ENCODE measurements at places on chromosomes 6 and 20.
A peak's percentile ranks its signal among the peaks of the same experiment; 100 is the strongest.

DNA sequence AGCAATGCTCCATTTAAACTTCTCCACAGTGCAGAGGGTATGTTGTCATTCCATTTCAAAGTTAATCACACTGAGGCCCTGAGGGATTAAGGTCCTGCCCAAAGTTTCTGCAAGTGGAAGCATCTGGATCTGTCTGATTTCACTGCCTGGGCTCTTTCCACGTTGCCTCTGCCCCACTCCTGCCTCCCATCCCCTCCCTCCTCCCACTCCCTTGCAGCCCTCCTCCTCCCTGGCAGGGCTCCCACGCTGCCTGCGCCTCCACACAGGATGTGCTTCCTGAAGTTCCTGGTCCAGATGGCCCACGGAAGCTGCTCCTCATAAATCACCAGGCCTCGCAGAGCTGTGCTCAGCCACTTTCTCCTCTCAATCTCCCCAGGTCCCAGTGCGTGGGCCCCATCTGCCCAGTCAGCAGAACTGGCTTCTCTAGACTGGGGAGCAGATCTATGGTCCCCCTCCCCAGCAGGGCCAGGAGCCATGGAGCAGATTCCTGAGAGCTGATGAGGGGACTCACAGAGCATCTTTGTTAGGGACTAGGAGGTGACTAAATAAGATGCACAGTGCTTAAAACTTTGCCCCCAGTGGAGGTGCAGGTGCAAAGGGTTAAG lies 65.4 kb upstream of the MAFB start:
- peak; percentile 50 for DNase-seq

DNA sequence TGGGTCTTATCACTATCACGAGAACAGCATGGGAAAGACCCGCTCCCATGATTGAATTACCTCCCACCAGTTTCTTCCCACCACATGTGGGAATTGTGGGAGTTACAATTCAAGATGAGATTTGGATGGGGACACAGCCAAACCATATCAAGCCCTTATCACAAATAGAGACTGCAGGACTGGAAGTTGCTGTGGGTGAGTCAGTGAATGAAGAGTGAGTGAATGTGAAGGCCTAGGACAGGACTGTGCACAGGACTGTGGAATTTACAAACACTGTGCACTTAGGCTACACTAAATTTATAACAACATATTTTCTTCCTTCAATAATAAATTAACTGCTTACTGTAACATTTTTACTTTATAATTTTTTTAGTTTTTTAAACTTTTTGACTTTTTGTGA lies 30.2 kb upstream of the BCAS1 start:
- DNase-seq = no peak

DNA sequence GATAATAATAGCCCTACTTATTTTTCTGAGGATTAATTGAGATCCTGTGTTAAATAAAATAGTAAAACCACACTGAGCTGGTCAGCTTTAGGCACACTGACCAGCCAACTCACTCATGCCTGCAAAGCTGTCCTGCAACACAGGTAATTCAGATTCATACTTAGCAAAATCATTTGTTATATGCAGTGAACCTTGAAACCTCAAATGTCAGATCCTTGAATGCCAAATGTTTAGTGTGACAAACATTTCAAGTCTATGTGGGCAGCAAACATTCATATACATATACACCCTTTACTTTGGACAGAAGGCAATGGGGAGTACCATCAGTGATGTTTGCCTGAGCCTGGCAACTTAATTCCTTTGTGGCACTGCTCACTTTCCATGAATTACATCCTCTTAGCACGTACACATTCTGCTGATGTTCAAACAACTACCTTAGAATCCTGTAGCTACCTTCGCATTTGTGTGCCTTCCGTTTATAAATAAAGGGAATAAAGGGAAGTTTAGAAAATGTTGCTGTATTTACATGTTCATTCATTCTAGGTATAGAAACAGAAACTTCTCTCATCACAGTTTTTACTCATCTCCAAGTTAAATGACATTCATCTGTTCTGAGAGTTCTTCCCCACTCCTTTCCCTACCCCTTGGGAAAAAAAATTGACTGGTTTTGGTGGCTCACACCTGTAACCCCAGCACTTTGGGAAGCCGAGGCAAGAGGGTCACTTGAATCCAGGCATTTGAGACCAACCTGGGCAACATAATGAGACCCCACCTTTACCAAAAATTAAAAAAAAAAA lies 140.8 kb downstream of the ZFAND3 start:
- DNase-seq = no peak

GRCh38 chr20:6651561-6651960 lies 115.9 kb upstream of the BMP2 start:
- DNase-seq = no peak

DNA sequence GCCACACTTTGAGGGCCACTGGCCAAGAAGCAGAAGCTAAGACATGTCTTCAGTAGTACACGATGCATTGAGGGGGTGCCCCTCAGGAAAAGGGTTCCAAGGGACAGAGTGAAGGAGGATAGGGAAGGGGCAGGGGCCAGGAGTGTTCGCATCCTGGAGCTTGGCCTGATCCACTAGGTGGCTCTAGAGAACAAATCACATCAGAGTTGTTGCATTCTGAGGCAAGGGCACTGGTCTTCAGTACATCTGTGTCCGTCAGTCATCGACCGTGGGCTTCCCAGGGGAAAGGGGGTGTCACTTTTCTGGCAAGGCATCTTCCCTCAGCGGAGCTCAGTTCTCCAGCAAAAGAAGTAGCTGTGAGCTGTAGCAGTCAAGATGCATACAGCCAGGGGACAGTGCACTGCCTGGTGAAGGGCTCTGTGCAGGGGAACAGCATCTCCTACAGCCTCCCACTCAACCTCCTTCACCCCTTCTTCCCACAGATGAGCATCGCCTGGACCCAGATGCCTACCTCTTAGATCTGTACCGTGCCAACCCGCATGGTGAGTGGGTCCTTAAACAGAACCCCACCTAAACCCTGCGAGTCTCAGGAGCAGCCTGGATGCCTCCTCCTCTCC lies 47.8 kb downstream of the ARHGAP40 start:
- peak; percentile 63 for DNase-seq

GRCh38 chr6:42428326-42429041 lies 23.2 kb downstream of the TRERF1 start:
- DNase-seq = no peak

GRCh38 chr6:151589667-151590066 lies 95.8 kb downstream of the CCDC170 start:
- DNase-seq = no peak

GRCh38 chr20:40810332-40811000 lies 121.4 kb upstream of the MAFB start:
- no peak for DNase-seq

DNA sequence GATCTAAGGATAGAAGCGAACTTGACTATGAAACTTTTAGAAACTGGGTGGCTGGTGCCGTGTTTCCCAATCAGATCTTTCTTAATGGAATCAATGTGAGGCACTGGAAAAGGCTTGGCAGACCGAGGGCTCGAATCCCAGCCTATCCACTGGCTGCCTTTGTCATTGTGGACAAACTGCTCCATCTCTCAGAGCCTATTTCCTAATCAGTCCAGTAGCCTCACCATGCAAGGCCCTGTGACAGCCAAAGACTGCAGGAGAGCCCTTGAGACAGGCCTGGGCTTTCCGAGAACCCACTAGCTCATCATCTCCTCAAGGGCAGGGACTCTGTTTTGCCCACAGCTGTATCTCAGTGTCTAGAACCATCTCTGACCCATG lies 43.4 kb downstream of the SPDEF start:
- DNase-seq = no peak

DNA sequence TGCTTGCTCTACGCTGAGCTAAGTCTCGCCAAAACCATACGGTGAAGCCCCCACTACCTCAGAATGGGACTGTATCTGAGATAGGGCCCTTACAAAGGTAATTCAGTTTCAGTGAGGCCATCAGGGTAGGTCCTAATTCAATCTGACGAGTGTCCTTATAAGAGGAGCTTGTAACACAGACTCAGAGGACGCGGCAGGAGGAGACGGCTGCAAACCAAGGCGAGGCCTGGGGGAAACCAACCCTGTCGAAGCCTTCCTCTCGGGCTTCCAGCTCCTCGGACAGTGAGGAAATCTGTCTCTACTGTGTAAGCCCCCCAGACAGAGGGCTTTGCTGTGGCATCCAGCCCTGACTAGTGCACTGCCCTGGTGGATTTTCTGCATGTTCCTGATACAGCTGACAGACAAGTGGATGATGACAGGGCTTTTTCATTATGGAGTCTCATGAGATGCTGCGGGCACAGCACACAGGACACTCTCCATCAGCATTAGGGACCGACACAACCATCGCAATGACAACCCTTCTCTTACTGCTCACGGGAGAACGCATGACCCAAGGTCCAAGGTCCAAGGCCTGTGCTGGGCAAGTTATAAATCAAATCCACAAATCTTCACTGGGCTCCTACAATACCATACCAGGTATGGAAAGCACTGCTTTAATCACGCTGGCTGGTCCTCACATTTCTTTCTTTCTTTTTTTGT lies 48.2 kb downstream of the SSR1 start:
- DNase-seq = no peak

DNA sequence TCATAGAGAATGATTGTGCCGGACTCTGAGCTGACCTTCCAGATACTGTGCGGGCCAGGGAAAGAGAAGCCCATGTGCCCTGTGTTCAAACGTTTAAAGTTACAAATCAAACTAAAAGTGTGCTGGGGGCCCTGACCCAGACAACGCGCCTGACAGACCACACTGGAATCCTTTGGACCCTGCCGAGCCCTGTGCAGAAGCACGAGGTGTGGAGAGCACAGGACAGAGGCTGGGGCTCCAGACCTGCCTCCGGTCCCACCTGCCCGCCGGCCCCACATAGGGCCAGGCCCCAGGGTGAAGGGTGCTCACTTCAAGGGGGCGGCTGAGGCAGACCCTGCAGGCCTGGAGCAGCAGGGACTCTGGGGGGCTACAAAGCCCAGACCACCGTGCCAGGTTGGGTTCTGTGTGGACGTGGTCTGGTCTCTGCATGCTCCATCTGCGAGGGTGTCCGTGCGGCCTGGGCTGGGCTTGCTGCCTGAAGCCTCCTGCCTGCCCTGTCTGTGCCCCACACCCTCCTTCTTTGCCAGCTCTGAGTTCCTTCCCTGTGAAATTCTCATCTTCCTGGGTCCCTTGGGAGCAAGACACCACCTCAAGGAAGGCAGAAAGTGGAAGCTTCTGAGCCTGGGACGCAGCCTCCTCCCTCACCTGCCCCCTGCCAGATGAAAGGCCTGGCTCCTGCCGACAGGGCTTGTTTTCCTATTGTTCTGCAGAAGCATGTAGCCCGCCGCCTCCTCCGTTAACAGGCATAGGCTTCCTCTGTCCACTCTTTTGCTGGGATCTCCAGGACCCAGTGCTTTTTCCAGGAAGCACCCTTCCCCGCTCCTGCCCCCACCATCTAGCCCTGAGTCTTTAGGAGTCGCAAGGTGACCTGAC lies 186.2 kb downstream of the ERMARD start:
- DNase-seq = no peak

- DNase-seq = no peak
Measured at GRCh38 chr6:75220357-75220756, 14.5 kb upstream of the COL12A1 start.

- DNase-seq = no peak
Measured at GRCh38 chr6:130993292-130993765, 69.7 kb downstream of the EPB41L2 start.

- no peak for DNase-seq
Measured at GRCh38 chr6:133761706-133762105, 127.2 kb upstream of the TCF21 start.

GRCh38 chr20:34705008-34705396 lies 858 bp downstream of the TP53INP2 start:
- DNase-seq = no peak

GRCh38 chr6:45148711-45149341 lies 179.3 kb upstream of the RUNX2 start:
- no peak for DNase-seq

- DNase-seq = no peak
Measured at GRCh38 chr20:63067266-63067635, 60.5 kb upstream of the BHLHE23 start.

- no peak for DNase-seq
Measured at GRCh38 chr20:38665094-38665493, 59.2 kb upstream of the SLC32A1 start.

DNA sequence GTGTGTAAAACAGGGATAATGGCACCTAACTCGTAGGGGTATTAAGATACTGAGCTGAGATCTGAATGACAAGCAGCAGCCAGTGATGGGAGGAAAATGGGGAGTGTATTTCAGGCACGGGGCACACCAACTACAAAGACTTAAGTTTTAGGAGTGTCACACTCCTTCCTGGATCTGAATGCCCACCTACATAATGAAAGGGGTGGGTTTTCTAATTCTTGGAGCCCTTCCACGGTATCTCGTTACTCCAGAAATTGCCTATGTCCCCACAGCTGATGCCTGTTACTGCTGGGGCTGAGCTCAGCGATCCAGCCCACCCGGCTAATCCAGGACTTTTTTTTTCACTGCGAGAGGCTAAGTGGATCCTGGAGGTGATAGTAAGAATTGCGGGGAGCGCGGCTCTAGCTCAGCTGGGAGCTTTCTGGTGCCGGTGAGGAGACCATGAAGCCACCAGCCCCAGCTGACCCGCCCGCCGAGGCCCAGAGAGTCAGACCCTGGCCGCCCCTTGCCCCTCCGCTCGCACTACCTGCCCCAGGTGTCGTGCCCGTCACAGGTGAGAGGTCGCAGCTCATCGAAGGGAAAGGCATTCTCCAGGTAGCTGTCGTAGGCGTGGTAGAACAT lies 727 bp downstream of the EDEM2 start:
- DNase-seq = peak; percentile 27

GRCh38 chr6:27542485-27542884 lies 69.6 kb upstream of the ZNF184 start:
- no peak for DNase-seq

DNA sequence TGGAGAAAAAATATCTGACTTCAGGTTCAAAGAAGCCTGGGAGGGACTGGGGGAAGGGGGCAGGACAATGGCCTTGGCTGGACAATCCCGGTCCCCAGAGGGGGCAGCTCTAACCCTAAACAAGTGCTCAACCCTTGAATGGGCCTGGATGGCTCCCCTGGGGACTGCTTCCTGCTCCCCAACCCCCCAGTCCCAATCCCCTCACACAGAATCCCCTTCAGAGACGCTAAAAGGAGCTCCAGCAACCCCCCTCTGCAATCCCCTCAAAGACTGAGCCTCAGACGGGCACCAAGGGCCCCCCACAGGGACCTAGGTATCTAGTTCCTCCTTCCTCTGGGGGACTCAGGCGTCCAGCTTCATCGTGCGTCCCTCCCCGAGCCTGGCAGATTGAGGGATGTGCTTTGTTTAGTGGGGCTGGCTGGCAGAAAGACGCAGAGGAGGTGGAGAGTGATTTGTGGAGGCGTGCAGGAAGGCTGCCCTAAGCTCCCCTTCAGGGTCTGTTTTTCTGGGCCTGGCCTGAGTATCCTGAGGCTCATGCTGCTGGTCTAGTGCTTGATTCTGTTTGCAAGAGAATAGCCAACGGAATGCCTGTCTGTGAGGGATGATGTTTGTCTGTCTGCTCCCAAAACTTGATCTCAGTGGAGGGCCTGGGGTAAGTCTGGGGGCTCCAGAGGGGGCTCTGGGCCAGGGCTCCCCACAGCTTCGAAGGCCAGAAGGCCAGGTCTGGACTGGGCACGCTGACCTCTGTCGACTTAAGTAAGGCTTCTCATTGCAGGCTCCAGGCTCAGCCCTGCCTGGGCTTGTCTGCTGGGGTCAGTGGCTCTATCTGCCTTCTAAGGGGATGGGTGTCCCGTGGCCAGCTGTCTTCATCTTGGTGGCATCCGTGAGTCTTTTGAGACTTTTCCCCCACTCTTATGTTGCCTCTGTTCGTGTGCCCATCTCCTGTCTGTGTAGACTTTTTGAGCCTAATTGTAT lies 1.7 kb upstream of the POU5F1 start:
- no peak for DNase-seq

Data from right hindlimb (tissue), 1 donor.